NCI-H226 (cell line): ENCODE measurements at places on chromosomes 11 and 22.
A peak's percentile ranks its signal among the peaks of the same experiment; 100 is the strongest.

DNA sequence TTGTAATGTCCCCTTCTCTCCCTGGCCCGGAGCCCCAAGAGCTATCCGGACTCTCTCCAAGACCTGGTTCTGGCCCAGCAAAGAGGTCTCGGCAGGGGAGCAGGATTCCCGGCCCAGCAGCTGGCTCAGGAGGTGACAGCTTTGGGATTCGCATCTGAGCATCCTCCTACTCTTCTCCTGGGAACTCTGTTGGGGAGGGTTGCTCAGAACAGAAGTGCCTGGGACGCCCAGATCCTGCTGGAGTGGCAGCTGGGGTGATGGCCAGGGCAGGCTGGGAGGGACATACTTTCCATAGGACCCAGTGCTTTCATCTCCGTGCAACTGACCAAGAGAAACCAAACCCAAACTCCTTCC is 83.6 kb upstream of the PRODH start:
- no peak for DNase-seq

DNA sequence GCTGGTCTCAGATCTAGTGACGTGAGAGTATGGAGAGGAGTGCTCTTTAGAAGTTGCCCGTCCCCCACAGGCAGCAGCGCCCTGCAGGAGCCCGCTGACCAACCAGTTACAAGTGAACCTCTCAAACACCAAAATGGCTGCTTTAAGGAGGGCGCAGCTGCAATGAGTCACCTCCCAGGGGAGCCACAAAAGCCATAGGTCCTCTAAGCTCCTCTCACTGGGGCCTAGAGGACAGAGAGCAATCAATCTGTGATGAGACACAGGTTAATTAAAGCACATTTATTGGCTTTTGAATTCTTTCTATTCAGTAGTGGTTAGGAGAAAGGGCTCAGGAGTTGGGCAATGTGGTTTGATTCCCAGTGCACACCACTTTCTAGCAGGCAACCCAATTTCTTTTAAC is 15.5 kb upstream of the RAPSN start:
- no peak for DNase-seq

GRCh38 chr11:109416601-109417000 is 5.4 kb upstream of the C11orf87 start:
- no peak for DNase-seq

DNA sequence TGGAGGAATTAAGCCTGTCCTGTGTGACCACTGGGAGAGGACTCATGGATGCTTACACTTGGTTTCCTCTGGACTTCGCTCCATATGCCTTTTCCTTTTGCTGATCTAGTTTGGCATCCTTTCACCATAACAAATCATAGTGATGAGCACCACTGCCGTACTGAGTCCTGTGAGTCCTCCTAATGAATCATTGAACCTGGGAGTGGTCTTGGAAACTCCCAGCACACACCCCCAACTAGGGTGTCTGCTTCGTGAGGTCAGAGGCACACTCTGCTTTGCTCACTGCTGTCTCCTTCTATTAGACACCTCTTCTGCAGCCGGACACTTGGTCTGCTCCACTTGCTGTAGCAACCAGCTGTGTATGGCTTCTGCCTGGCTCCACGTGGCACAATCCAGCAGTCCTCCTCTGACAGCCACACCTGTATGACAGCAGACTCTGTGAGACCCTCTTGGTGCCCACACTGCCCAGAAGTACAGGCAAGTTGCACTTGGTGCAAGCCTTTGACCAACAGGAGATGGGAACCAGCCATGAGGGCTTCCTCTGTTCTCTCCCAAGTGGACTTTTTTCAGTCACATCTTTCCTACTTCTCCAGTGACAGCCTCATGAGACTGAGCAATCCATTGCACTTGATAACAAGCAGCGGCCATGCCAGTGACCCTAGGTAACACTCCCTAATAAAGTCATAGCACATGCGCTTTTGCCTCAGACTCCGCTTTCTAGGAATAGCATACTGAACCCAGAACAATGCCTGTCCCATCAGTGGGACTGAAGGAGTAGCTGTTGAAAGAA is 65.0 kb upstream of the HMGXB4 start:
- no peak for DNase-seq

DNA sequence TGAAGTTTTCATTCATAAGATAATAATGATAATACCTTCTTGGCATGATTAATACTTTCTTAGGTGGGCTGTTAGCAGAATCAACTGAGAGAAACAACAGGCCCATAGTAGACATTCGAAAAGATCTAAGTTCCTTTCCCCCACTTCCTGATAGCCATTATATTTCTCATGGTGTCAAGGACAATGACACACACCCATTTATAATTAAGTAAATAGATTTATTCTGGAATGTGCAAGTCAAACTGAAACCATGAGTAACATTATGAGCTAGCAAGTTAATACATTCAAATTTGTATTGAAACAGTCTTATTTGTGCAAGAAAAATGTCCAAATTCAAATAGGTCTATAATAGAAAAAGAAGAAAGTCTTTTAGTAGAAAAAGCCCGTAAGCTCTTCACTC is 301.1 kb downstream of the GUCY1A2 start:
- DNase-seq = no peak

- DNase-seq = no peak
These were observed 715 bp upstream of the PRR5 start for GRCh38 chr22:44701187-44701790.

- DNase-seq = no peak
These were observed 16.5 kb upstream of the LGR4 start for GRCh38 chr11:27489092-27489491.

DNA sequence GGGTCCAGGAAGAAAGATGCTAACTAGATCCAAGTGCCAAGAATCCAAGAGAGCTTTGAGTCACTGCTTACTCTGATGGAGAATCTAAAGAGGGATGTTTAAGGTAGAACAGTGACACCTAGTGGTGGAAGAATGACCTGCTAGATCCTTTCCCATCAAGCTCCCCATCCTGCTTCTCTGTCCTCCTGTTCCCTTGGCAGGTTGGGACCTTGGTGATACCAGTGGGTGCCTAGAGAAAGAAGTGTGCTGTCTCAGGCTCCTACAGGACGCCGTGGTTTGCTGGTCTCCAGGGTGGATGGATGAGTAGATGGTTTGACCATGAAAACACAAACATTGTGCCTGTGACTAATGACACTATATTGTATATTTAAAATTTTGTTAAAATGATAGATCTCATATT is 383.7 kb downstream of the TMEM135 start:
- DNase-seq = peak; percentile 65

DNA sequence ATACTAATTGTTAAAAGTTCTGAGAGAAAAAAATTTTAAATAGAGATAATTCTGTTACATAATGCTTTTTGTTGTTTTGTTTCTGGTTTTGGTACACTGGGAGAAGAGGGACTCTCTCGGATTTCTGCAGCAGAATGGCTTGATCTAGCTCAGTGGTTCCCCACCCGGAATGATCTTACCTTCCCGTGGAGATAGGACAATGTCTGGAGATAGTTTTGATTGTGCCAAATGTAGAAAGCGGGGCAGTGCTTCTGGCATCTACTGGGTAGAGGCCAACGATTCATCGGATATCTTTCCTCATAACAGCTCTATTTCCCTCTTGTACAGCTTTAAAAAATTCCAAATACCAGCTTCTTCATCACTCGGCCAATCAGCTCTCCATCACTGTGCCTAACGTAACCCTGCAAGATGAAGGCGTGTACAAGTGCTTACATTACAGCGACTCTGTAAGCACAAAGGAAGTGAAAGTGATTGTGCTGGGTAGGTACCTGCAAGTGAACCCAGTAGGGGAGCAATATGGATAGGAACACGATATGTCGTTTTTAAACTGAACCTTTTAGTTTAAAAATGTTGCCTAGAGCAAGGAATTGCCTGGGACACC is 13.2 kb downstream of the CRTAM start:
- no peak for DNase-seq

GRCh38 chr11:114098927-114099326 is 39.4 kb downstream of the ZBTB16 start:
- no peak for DNase-seq

- DNase-seq = no peak
These were observed 1.6 kb downstream of the BRD1 start for GRCh38 chr22:49825944-49826602.

GRCh38 chr22:44091021-44091721 is 67.1 kb downstream of the PARVB start:
- no peak for DNase-seq

GRCh38 chr11:1736447-1736992 is 13.9 kb downstream of the IFITM10 start:
- no peak for DNase-seq

DNA sequence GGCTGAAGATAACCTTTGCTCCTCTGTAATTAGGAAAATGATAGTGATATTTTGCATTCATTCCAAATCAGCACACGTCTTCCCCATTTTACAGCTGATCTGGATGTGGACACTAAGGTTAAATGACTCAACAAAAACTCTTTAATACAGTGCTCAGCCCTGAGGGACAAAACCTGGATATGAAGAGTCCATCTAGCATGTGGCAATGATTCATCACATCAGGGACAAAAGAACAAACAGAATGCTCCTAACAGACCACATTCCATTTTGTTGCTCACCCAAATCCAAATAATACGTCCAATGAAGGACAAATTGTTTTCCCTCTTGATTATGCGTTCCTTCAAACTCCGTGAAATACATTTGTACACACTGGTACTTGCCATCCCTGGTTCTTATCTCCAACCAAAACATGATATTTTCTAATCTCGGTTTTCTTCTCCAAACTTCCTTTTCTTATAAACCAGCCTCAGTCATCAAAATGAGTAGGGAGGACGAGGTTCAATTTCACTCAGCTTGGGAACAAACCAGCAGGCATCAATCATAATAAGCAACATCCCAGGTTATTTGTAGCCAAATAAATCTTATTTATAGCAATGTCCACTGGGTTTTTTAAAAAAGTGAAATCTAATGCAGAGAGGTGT is 53.7 kb upstream of the MTMR2 start:
- DNase-seq = no peak
